Endothelial cell (in vitro differentiated cells): ENCODE measurements at places on chromosomes 2 and 18.
A peak's percentile ranks its signal among the peaks of the same experiment; 100 is the strongest.

DNA sequence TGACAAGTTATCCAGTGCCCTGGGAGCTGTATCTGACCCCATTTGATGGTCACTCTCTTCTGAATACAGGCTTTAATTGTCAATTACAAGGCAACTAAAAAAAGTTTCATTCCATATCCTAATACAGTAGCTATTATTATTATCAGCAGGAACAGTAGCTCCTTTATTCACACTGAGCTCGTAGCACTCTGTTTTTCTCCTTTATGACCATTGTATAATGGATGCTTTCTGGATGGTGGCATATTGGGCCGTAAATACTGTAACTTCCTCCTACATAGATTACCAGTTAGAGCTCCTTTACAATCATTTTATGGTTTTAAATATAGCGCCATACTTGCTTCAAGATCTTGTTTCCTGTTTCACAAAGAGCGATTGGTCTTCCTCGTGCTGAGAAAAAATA lies 1040.3 kb downstream of the TSN start:
- no peak for DNase-seq

GRCh38 chr2:11367170-11367730 lies 22.8 kb upstream of the ROCK2 start:
- DNase-seq: no peak

GRCh38 chr2:120514521-120514920 lies 168.6 kb downstream of the INHBB start:
- DNase-seq: no peak

DNA sequence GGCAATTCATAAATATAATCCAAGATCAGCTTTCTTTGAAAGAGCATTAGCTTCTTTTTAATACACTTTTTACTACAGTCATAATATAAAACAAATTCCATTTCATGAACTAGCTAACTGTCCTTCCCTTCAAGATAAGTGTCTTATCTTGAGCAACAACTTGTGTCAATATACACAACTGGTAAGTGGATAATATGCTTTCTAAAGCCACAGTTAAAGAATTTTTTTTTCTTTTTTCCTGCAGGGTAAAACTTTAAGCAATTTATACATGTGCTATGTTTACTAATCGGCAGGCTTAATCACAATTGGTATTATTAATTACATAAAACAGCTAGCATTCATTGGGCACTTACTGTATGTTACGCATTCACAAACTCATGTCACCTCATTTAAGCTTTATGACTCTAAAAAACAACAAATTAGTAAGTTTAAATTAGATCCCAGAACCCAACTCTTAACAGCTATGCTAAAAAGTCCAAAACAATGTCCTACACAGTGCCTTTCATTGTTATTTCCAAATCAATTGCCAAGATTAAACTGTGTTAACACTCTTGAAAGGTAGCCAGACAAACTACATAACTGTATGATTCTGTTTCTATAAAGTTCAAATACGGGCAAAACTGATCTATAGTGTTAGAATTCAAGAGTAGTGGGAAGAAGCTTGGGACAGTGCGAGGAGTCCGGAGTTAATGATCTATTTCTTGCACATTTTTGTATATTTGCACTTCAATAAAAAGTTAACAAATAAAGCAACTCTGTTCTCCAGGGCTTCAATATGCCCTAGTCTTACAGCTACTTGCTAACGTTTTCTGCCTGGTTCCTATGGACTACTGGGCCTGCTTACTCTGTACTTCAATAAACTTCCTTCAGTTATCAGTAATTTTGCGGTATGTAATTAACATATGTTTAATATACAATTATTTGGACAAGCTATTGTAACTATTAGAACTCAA lies 6.0 kb downstream of the TXNL1 start:
- DNase-seq: no peak

DNA sequence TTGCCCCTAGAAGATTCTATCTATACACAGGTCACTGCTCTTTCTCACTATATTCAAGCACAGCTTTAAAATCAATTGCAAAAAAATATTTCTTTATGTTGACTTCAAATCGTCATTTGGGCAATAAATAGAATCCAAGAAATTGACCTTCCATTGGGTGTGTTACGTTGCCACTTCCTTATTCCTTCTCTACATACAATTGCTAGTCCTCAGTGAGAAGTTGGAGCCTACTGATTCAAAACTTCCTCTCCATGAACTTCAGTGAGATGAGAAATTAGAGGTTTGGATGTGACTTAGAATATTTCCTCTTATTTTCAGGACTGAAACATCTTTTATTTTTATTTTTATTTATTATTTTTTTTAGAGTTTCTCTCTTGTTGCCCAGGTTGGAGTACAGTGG lies 40.3 kb downstream of the PMAIP1 start:
- no peak for DNase-seq

DNA sequence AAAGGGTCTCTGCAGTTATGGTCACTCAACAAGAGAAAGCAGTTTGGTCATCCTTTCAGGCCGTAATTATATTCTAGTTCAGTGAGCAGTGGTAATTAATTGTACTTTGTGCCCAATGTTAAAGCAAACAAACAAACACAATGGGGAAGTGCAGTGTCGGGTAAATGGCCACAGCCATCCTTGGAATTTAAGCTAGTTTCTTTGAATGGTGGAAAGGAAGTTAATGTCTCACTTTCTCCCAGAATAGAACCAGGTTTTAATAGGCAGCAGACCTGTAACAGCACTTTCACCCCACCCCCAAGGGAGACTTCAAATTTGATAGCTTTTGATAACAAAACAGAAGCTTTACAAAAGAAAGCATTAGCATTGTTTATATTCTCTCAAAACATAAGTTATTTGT lies 20.0 kb upstream of the ITGAV start:
- no peak for DNase-seq

GRCh38 chr2:241445426-241445825 lies 63.0 kb downstream of the STK25 start:
- no peak for DNase-seq

DNA sequence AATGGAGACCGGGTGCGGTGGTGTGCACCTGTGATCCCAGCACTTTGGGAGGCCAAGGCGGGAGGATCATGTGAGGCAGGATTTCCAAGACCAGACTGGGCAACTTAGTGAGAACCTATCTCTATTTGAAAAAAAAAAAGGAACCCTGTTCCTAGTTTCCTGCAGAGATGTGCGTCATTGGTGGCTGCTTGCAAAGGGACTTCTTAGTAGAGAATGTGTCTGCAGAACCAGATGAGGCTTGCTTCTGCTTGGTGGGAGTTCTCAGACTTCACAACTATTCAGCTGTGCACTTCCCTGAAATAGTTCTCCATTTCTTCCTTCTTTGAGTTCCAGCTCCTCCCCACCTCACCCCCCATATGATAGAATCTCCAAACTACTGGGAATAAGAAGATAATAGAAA lies 22.3 kb downstream of the ZCCHC2 start:
- no peak for DNase-seq

- no peak for DNase-seq
These were observed 166.2 kb downstream of the ATAD2B start for GRCh38 chr2:23760736-23761135.

GRCh38 chr18:60176259-60176658 lies 196.3 kb downstream of the MC4R start:
- no peak for DNase-seq

DNA sequence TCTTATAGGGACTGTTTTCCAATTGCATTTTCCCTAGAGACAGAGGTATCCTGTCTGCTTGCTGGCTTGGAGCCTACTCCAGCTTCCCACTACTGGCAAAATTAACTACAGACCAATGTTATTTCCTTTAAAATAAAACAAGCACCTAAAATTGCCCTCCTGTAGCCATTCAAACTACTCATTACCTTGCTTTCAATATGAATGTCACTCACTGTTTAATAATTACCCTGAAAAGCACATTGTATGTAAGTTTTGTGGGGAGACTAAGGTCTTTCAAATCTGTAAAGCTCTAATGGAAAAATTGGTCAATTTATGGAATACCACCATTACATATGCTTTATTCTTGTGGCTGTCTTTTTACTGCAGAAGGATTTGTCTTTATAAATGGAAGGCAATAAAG lies 87.3 kb downstream of the DOCK10 start:
- DNase-seq: no peak

DNA sequence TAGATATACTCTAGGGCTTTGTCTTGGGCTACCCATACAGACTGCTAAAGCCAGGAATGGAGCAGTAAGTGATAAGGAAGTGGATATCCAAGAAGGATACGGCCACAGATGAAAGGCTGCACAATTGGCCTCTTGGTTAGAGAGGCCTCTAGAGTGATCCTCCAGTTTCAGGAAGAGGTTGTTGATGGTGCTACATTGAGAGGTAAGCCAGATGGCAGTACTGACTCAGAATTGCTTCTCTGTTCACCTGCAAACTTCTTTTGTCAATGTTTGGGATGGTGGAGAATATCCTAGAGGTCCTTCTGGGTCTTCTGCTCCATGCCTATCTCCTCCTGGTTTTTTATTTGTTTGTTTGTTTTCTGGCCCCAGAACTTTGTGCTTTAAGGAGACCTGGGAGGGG lies 226.8 kb upstream of the LRRTM1 start:
- no peak for DNase-seq

GRCh38 chr2:44542520-44542919 lies 180.8 kb downstream of the CAMKMT start:
- no peak for DNase-seq

DNA sequence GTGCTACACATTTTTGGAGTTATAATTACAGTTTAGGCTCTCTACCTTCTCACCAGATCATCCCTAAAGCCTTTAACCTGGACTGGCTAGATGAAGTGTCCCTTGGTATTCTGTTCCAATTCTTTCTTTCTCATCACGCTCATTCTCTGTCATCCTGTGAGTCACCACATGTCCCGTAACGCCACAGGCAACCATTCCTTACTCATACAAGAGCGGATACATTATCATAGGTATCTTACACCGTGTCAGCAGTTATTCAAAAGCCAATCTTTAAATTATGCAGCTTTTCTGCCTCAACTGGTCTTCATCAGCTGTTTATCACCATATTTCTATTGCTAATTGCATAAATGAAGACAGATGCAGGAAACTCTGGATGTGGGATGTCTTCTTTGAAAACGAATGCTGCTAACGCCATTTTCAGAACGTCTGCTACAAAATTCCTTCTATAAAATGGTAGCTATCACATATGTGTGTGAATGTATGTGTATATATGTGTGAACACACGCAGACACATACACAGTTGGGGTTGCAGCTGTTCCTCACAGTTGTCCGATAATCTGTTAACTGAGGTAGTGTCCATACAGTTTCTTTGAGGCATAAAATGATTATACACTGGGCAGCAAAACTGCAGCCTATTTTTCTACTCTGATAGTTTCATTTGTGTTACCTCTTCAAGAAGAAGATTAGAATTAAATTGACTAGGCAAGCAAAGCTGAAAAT lies 47.9 kb downstream of the EML6 start:
- DNase-seq: no peak

DNA sequence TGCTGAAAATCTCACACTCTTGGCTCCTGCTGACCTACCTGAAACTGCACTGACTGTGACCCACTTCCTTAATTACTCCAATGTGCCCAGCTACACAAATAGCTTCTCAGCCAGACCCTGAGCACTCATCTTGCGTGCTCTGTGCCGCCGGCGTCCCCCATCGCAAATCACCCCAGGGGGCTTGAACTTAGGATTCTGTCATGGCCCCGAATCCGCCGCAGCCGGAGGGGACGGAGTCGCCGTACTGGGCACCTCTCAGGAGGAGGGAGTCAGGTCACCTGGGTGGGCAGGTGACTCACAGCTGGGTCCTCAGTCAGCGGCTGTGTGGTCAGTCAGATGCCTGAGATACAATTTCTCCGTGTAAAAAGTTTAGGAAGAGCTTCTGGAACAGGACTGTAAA lies 804.9 kb upstream of the SALL3 start:
- DNase-seq: no peak

DNA sequence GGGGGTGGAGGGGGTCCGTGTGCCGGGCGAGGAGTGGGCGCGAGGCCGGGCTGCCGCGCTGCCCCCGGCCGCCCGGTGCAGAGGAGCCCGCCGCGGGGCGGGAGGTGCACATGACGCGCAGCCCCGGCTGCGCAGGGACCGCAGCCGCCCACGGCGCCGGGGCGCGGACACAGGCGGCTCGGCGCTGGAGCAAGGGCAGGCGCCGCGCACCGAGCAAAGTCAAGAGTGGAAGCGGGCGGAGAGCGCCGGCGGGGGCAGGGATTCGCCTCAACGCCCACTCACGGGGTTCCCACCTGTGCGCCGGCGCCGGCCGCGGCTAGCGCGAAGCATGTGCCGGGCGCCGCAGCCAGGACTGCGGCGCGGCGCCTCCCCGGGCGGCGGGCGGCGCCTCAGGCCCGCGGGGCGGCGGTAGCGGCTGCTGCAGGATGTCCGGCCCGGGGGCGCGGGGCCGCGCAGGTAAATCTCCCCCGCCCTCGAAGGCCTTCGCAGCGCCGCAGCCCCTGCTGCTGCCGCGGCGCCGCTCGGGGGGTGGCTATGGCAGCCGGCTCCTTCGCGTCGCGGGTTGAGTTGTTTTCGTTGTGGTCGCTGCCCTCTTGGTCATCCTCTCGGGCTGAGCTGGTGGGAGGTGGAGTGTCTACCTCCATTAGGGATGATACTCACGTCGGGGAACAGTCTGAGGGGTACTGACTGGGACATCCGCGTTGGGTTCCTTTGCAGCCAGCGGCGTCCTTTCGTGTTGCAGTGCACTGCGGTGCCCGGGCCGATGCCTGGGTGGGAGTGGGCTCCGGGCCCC lies 216.3 kb upstream of the DTNA start:
- DNase-seq: peak; percentile 44

DNA sequence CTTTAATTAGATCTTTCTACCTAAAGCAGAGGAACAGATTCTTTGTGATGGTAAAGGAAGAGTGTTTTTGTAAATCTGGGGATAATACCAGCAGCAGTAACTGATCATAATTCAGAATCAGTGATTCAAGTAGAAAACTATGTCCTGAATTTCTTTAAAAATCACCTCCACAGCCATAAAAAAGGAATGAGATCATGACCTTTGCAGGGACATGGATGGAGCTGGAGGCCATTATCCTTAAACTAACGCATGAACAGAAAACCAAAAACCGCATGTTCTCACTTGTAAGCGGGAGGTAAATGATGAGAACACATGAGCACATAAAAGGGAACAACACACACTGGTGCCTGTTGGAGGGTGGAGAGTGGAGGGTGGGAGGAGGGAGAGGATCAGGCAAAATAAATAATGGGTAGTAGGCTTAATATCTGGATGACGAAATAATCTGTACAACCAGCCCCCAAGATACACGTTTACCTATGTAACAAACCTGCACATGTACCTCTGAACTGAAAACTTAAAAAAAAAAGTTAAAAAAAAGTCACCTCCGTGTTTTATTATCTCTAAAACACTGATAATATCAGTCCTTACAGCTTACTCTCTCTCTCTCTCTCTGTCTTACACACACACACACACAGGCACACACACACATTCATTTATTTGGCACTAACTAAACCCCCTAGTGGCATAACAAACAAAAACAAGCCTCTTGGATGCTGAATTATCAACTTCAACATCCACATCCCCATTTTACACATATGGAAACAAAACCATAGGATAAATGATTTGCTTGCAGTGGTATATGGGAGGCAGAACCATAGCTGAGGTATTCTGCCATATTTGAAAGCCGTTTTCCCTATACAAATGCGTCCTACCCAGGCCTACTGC lies 1.4 kb downstream of the TM4SF20 start:
- DNase-seq: no peak

- no peak for DNase-seq
These were observed 1.4 kb downstream of the SNORC start for GRCh38 chr2:232871418-232871834.

- no peak for DNase-seq
These were observed 344.3 kb upstream of the KCNH7 start for GRCh38 chr2:163182764-163183354.
